ENCODE measurements at places on chromosomes 12 and 14. TPM values are rescaled to one million over a fixed set of nuclear protein-coding genes. Genes with fewer than 3 reads are reported as not detected.
A peak's percentile ranks its signal among the peaks of the same experiment; 100 is the strongest.

The FAIM2 gene
- total RNA-seq = not detected

The HHIPL1 gene
- not detected for total RNA-seq

GRCh38 chr12:108409481-108409880 is 70.4 kb upstream of the CMKLR1 start:
- H3K27me3 ChIP-seq = peaks cover 14% of the 10 kb centered on the region
- H3K36me3 ChIP-seq = peaks cover 12% of the 10 kb centered on the region
- no peaks in the 10 kb centered on the region for H3K4me1 ChIP-seq
- no peak overlapping the region for H3K4me3 ChIP-seq
- no peak overlapping the region for H3K27ac ChIP-seq
- no peak for DNase-seq

DNA sequence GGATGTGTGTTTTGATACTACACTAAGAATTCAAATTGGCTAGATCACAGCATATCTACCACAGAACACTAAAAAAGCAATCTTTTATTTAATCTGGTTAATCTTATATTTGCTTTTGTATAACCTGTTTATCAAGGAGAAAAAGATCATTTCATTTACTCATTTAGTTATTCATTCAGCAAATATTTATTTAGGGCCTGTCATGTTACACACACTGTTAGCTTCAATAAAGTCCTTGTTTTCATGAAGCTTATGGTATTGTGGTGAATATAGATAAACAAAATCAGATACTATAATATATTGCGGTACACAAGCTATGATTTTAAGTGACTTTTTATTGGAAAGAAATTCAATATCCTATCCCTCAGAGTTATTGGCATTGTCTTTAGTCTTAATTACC is 350.8 kb downstream of the LRFN5 start:
- no peaks in the 10 kb centered on the region for H3K36me3 ChIP-seq
- no peak overlapping the region for H3K4me3 ChIP-seq

DNA sequence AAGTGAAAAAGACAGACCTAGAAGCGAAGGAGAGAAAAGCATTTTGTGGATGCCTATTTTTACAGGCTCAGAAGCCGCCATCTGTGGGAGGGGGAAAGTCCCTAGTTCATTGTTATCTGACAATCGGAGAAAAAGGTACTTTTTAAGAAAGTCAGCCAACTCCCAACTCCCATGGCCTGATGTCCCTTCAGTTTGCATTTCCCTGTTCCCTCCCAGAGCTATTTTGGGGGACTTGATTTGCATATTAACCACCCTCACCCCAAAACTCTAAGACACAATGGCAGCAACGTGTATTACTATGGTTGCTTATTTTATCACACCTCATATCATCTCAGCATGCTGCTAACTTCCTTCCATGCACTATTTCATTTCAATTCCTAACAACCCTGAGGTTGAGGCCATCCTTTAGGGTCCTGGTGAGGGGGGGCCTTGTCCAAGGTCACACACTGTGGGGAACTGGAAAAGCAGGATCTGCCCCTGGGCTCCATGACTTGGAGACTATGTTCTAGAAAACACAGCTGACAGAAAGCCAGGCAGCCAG is 18.7 kb downstream of the HVCN1 start:
- peaks cover 37% of the 10 kb centered on the region for H3K4me1 ChIP-seq
- H3K4me3 ChIP-seq = peak overlapping the region; percentile 51
- peaks cover 13% of the 10 kb centered on the region for H3K36me3 ChIP-seq
- no peaks in the 10 kb centered on the region for H3K27me3 ChIP-seq

DNA sequence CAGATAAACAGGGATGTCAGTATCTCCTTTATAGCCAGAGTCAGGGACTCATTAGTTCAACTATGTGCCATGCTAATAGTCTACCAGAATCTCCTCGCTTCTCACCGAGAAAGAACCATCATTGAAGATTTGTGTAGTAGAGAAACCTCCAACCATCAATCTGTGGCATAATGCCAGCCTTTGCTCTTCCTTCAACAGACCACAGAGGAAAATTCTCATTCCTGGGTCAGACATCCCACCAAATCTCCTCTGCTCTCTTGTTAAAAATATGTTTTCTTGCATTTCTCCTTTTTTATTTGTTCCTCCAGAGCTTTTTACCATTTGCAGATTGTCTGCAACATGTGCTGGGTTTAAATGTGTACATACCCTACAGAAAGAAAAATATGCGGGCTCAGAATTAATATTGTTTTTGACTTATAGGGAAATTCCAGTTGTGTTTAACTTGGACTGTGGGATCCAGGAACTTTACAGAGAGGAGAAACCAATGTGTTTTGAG is 64.9 kb downstream of the LLPH start:
- peaks cover 4% of the 10 kb centered on the region for H3K4me1 ChIP-seq
- DNase-seq = no peak
- no peak overlapping the region for H3K4me3 ChIP-seq
- peaks cover 33% of the 10 kb centered on the region for H3K27me3 ChIP-seq
- no peaks in the 10 kb centered on the region for H3K36me3 ChIP-seq
